Tibial nerve (tissue), 4 donors: ENCODE measurements at places on chromosomes 5 and 9.
A peak's percentile ranks its signal among the peaks of the same experiment; 100 is the strongest.

- no peak for DNase-seq
Measured at GRCh38 chr5:56357426-56357825, 124.3 kb upstream of the ANKRD55 start.

DNA sequence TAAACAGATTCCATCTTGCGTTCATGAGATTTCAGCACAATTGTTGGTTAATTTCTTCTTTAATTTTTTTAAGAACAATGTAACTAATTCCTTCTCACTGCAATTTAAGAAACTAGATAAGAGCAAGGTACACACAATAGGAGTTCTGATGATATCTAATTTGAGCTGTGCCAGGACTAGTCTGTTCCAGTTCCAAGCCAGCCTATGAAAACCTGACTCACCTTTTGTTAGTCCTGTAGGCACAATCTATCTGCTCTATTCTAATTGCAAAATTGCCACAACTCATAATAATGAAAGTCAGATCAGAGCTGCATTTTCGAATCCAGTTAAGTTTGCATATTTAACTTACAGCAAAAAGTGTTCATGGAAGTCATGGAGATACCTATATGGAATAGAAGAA, 494.1 kb upstream of the TUSC1 start:
- no peak for DNase-seq

DNA sequence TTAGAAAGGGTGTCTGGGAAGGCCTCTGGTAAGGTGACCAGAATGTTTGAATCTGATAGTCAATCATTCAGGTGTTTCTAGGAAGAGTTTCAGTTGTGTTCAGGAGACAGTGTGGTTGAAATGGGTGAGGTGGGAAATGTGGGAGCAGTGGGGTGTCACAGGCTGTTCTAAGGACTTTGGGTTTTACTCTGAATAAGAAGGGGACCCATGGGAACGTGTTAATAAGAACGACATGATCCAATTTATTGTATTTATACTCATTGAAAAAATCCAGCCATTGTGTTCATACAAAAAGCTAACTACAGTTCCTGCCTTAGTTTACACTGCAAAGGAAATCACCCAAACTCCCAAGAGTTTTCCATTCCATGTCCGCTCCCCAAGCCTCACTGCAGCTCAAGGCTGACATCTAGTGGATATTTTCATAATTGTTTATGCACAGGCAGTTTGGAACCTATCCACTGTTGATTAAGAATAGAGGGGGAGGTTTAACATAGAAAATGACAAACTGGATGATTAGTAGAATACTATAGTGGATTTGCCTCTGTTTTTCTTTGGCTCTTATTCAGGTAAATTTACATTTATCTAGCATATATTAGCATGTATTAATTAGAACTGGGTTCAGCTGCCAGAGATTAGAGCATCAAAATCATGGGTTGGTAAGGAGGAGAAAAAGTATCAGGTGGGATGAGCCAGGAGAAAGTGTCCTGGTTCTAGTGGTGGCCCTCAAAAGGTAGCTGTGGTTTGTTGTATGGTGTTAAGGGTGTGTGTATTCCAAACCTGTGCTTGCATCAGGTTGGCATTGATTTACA, 17.7 kb downstream of the CAVIN4 start:
- DNase-seq: no peak

- peak; percentile 22 for DNase-seq
Measured at GRCh38 chr5:159061179-159061796, 38.4 kb downstream of the EBF1 start.

- DNase-seq: no peak
Measured at GRCh38 chr5:139634028-139634325, 14.2 kb upstream of the CXXC5 start.

DNA sequence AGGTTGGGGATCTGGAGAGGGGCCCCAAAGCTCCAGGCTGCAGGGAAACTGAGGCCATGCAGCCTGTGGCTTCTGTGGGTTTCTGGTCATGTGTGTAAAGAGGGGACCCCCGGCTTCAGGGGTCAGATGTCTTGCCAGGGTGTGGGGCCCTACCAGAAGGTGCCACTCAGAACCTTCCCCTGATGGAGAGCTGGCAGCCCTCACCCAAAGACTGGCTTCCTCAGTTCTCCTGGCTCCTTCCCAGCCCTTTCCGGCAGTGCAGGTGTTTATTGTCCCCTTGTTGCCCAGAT, 11.6 kb upstream of the LAMC3 start:
- no peak for DNase-seq

DNA sequence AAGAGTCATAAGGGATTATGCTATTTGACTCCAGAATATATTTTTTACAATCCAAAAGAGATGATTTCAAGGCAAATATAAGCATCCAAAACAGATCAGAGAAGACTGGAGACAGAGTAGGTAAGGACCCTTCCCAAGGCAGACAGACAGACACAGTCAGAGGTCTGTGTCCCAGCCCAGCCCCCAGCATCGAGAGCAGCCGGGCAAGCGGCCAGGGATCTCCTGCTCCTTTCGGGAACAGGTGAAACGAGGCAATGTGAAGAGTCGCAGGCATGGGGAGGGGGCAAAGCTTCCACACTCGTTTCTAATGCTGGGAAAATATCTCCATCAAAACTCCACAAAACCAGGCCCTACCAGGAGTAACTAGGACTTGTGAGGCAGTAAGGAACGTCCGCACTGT, 5.8 kb downstream of the PAEP start:
- DNase-seq: no peak

GRCh38 chr5:103013933-103014552, 105.9 kb downstream of the GIN1 start:
- DNase-seq: no peak
